Stimulated activated CD8-positive, alpha-beta memory T cell treated with anti-CD3 and anti-CD28 coated beads, Interleukin-4, amount 100 ng/mL, for 24 hours (primary cell): ENCODE measurements at places on chromosomes 6 and 20.

DNA sequence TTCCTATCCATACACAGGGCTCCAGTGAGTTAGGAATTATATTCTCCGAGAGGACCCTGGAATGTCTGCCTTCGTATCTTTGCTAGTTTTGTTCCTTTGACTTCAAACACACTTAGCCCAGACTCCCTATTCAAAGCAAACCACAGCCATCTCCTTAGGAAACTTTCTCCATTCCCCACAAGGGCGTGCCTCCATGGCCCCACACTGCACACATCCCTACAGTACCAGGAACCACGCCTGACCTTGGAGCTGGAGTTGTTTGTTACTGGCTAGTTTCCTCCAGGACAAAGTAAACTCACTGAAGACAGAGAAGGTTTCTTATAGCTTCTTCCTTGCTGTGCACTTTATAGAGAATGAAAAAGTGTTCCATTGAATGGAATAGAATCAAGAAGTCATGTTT is 412.8 kb upstream of the AGPAT4 start:
- DNase-seq = no peak

- no peak for DNase-seq
Observed at GRCh38 chr20:37556538-37556937, 28.9 kb upstream of the BLCAP start.

GRCh38 chr6:129644567-129645015 is 65.4 kb downstream of the ARHGAP18 start:
- DNase-seq = no peak

- no peak for DNase-seq
Observed at GRCh38 chr6:67133973-67134372, 1426.9 kb upstream of the EYS start.

DNA sequence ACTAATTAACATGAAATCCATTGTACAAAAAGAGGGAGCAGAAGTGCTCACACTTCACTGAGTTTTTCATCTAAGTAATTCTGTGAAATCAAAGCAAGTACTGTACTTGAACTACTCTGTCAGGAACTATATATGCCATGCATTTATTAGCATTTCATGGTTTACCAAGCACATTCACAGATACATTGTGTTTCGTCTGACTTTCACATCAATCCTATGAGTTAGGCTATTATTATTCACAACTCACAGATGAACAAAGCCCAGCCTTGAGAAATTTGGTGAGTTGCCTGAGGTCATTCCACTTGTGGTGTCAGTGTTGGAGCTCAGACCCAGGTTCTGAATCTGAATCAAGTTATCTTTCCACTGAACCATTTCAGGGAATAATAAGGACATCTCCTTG is 33.7 kb upstream of the TENT5A start:
- DNase-seq = no peak

GRCh38 chr6:47452899-47453298 is 24.7 kb upstream of the CD2AP start:
- DNase-seq = no peak

GRCh38 chr6:31383149-31383548 is 20.2 kb upstream of the MICA start:
- DNase-seq = no peak

DNA sequence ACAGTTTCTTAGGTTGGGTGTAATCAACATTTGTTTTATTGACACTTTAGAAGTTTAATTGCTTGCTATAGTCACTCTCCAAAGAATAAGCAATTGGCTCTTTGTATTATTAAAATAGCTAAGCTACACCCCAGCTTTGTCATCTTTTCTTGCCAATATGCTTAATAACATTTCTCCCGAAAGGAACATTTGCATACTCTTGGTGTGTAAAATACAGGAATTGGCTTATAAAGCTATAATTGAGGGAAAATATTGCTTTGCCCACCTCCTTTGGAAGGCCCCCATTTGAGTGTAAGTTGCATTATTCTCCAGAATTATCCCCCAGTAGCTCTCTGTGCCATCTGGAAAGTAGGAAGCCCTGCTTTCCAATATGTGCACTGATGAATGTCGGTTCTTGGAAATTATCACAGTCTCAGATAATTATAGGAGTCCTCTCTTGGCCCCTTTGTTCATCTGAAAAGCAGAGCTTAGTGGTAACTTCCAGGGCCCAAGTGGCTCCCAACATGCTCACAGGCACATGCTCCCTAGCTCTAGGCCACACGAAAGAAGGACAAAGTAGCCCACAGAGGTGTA is 92.4 kb upstream of the B3GAT2 start:
- no peak for DNase-seq

- no peak for DNase-seq
Observed at GRCh38 chr20:412081-412480, 4.0 kb downstream of the RBCK1 start.

DNA sequence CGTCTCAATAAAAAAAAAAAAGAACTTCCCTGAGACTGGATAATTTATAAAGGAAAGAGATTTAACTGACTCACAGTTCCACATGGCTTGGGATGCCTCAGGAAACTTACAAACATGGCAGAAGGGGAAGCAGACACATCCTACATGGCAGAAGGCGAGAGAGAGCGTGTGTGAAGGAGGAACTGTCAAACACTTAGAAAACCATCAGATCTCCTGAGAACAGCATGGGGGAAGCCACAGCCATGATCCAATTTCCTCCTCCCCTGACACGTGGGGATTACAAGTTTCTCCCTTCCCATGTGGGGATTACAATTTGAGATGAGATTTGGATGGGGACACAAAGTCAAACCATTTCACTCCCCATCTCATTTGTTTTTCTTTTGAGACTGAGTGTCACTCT is 46.6 kb upstream of the TFAP2C start:
- no peak for DNase-seq

GRCh38 chr20:35899064-35899463 is 55.2 kb downstream of the SCAND1 start:
- no peak for DNase-seq

- no peak for DNase-seq
Observed at GRCh38 chr6:89862698-89863097, 31.6 kb upstream of the GJA10 start.

GRCh38 chr6:158816803-158817727 is 2.1 kb downstream of the EZR start:
- DNase-seq = no peak

GRCh38 chr20:53738945-53739798 is 145.5 kb upstream of the ZNF217 start:
- no peak for DNase-seq

DNA sequence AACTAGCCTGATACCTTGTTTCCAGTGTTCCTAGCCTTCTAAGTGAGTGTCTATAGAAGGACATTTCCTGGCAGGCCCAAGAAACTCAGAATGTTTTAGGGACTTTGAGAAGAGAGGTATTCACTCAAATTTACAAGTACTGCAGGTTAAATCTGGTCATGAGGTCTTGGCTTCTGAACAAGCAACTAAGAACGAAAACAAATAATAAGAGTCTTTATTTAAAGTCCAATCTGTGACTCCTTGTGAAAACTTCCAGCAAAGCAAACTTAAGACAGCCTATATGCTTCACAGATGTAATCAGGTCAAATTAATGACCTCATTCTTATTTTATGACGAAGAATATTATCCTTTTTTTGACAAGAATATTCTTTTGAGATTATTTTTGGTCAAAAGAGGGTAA is 79.4 kb upstream of the PRSS16 start:
- DNase-seq = no peak

GRCh38 chr6:166615059-166615770 is 11.8 kb downstream of the RPS6KA2 start:
- DNase-seq = no peak

- no peak for DNase-seq
Observed at GRCh38 chr20:56690531-56691175, 61.5 kb downstream of the TFAP2C start.

- DNase-seq = no peak
Observed at GRCh38 chr6:147176795-147177194, 27.4 kb upstream of the STXBP5 start.

- DNase-seq = no peak
Observed at GRCh38 chr6:43989581-43990146, 137.6 kb downstream of the MRPL14 start.

- DNase-seq = no peak
Observed at GRCh38 chr20:63536997-63537524, at the start of gene PTK6. Gene PTK6 (minus strand): TSS chr20:63537376. CDS start chr20:63537314, 62 bp downstream.

DNA sequence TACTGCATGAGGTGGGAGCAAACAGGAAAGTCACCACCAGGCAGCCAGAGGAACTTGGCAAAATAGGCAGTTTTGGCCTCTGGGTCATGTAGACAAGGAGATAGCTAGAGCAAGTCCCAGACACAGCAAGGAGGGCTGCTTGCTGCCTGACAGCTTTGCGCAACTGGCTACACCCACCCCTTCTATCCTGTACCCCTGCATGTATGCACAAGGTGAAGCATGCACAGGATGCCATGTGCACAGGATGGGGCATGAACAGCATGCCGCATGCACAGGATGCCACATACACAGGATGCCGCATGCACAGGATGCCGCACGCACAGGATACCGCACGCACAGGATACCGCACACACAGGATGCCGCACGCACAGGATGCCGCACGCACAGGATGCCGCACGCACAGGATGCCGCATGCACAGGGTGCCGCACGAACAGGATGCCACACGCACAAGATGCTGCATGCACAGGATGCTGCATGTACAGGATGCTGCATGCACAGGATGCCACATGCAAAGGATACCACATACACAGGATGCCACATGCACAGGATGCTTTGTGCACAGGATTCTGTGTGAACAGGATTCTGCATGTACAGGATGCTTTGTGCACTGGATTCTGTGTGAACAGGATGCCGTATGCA is 104.9 kb upstream of the IYD start:
- no peak for DNase-seq

DNA sequence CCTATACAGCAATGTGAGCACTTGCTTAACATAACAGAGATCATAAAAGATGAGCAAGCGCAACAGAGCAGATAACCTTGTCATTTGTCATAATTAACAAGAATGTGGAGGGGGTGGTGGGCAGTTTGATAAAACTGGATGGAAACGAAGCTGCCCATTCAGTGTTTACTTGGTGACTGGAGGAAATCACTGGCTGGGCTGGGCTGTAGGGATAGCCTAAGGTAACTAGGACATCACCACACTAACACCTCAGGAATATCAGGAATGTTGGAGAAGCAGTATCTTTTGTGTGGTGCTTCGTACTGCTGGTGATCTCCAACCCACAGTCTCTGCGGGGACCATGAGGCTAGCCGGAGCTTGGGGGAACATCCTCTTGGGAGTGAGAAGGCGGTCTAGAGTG is 218.4 kb downstream of the HIVEP2 start:
- DNase-seq = no peak

DNA sequence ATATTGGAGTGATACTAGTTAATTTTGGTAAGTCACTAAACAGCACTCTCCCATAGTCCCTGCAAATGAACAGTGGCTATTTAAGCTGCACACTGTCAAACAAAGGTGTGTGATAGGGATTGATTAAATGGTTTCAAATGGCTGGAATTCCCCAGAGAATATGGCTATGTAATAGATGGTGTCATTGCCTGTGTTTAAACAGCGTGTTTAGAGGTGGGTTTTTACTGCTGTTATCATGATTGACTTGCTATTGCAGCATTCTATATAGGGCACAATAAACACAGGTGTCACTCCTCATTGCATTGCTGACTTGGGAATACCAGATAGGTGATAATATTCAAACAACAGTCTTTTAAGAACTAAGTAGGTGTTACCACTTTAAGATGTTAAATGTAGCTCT is 171.7 kb upstream of the MAN1A1 start:
- no peak for DNase-seq

GRCh38 chr6:142153196-142153595 is 6.1 kb downstream of the VTA1 start:
- no peak for DNase-seq

- no peak for DNase-seq
Observed at GRCh38 chr6:44559486-44560270, 172.2 kb downstream of the CDC5L start.

DNA sequence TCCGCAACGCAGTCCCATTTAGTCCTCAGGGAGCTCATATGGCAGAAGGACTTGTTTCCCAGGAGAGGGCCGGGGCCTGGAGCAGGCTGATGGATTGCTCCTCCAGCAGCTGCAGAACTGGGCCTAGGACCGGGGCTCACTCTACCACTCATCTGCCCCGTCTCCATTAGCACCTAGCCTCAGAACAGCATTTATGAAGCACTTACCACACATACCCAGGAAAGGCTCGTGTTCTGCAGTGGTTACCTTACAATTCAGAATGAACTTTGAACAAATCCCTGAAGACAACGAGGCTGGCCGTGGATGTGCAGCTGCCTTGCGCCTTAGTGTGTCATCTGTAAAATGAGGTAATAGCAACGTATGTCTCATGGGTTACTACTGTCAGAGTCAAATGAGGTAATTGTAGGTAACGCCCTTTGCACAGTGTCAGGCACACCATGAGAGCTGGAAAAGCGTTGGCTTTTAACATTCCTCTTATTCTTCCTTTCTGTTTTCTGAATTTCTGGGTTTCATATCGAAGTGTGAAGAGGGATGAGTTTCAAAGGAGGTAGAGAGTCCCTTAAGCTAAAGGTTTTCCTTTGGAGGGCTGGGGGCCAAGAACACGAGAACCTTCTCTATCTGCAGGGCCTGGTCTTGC is 46.3 kb upstream of the CD93 start:
- no peak for DNase-seq

GRCh38 chr20:59405226-59406200 is 105.1 kb downstream of the EDN3 start:
- no peak for DNase-seq

GRCh38 chr6:53795702-53796450 is 1.1 kb downstream of the LRRC1 start:
- peak; percentile 2 for DNase-seq
